ENCODE measurements at places on chromosomes 11 and 22.
A peak's percentile ranks its signal among the peaks of the same experiment; 100 is the strongest.

- DNase-seq: peak; percentile 31
These were observed 181.0 kb downstream of the TENM4 start for GRCh38 chr11:79259800-79260199.

- DNase-seq: peak; percentile 76
These were observed 494.6 kb upstream of the LRRC4C start for GRCh38 chr11:41954034-41954433.

- DNase-seq: peak; percentile 92
These were observed 12.3 kb upstream of the TSKU start for GRCh38 chr11:76770642-76771445.

DNA sequence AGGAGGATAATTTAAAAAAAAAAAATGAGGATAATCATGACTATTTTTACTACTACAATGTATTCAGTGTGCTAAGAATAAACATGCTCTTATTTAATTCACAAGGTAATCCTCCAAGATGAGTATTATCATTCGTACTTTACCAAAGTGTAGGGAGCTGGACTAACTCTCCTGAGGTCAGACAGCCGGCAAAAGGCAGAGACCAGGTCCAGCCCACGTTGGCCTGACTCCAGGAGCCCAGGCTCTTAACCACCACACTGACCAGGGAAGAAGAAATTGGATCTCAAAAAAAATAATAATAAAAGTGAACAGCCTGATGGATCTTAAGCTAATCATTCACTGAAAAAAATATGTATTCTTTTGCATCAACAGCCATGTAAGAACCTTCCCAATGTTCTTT is 25.2 kb downstream of the PLAAT3 start:
- DNase-seq: no peak

DNA sequence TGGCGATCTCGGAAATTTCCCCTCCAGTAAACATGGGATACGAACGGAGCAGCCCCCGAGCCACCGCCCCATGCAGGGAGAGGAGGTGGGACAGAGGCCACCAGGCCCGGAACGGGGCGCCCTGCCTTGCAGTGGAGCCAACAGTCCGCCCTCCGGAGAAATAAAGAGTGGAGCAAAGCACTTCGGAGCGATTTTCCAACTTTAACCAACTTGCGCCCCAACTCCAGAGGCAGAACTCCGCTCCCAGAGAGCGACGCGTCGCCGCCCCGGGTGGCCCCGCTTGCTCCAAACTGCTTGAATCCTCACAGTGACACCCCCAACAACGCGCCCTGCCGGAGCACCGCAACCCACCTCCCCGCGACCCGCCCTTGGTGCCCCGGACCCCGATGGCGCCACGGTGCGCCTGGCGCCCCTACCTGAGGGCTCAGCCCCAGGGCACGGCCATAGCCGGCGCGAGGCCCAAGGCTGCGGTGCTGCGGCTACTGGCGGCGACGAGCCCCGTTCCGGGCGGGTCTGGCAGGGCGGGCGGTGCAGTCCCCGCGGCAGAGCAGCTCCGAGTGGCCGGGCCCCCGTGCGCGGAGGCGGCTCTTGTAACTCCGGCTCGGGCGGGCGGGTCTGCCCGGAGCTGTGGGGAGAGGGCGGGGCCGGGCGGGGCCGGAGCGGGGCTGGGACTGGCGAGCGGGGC is at the start of gene AHNAK:
Gene AHNAK, minus strand, starts transcription at position 563 of the 685 bp plus-strand sequence. CDS start 10,708 bp downstream, outside the sequence.
- peak; percentile 75 for DNase-seq

GRCh38 chr11:66546966-66547661 is 411 bp downstream of the ACTN3 start:
- DNase-seq: no peak

GRCh38 chr11:131951121-131951520 is 580.7 kb downstream of the NTM start:
- no peak for DNase-seq

DNA sequence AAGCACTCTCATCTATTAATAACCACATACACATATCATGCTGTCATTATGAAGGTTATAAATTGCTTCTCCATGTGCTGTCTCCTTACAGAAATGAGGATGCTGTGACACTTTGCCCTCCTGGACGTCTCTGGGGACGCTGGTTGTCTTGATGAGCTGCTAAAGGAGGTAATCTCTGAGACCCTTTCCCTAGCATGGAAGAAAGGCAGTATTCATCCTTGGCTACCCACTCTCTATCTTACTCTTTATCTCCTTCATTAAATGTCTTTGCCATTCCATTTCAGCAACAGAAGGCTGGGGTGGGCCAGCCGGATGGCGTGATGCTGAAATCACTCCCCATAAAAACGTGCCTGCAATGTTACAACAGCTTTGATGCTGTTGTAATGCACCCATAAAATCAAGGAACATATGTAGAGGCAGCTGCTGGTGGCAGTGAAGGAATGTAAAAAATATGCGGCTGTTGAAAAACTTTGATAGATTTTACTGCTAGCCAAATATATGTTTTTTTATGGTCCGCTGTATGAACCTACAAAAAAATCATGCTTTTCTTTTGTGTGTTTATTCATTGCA is 715.1 kb upstream of the API5 start:
- DNase-seq: no peak

GRCh38 chr11:103618528-103618927 is 417.9 kb upstream of the DDI1 start:
- DNase-seq: no peak

DNA sequence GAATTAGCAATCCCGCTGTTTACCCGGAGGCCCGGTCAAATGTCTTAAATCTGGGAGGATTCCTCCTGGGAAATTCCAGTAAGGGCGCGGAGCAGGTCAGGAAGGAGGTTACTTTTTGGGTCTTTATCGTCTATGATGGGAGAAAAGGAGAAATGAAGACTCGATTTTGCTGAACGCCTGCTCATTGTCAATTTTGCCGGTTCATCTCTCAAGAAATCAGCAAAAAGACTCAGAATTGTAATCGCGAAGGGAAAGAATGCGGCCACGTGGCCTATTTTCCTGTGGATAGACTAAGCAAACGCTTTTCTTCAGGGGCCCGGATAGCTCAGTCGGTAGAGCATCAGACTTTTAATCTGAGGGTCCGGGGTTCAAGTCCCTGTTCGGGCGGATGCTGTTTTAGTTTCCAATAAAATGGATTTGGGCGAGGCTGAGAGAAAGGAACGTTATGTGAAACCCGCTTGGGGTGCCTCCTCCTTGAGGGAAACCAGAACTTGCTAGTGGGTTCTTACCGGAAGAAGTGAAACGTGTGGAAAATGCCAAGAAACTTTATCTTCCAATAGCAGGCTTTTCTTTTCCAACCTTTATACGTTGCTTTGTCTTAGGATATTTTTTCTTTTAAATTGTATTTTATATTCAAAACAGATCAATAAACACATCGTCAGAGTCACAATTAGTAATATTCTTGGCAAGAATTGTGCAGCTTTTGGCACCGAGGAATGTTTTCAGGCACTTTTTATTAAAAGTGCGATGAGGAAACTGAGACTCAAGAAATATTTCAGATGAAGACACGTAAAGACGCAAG is 45.0 kb downstream of the OR4D9 start:
- DNase-seq: peak; percentile 92

- DNase-seq: no peak
These were observed 549.3 kb upstream of the CCDC90B start for GRCh38 chr11:83835423-83835822.

GRCh38 chr11:11533057-11533456 is 88.7 kb downstream of the GALNT18 start:
- no peak for DNase-seq

DNA sequence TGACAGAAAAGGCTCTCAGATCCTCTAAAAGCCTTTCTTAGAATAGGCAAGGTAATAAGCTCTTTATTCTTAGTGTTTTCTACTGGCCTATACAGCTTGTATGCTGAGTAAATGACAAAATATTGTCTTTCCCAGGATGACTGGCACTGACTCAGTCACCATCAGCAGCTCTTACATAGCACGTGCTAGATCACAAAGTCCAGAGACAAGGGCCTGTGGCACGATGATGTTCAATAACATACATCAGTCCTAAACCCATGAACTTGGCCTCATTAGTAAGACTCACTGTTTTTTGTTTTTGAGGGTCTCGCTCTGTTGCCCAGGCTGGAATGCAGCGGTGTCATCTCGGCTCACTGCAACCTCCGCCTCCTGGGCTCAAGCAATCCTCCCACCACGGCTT is 42.7 kb downstream of the CELF1 start:
- DNase-seq: peak; percentile 46

- DNase-seq: peak; percentile 95
These were observed 593.7 kb downstream of the METTL15 start for GRCh38 chr11:28701760-28702449.

DNA sequence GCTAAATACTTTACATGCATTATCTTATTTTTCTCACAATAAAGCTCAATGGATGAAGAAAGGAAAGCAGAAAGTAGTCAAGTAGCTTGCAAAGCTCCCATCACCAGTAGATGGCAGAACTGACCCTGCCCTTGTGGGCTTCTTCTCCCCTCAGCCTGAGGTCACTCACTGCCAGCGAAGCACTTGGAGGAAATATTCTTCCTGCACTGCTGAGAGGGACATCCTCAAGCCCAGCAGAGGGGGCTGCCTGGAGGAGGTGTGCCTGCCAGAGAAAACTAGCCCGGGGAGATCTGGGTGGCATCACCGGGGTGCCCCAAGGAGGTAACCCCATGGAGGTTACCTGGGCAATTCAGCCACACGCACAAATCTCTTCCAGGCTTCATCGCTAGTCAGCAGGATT is 6.6 kb downstream of the APOL4 start:
- peak; percentile 65 for DNase-seq

DNA sequence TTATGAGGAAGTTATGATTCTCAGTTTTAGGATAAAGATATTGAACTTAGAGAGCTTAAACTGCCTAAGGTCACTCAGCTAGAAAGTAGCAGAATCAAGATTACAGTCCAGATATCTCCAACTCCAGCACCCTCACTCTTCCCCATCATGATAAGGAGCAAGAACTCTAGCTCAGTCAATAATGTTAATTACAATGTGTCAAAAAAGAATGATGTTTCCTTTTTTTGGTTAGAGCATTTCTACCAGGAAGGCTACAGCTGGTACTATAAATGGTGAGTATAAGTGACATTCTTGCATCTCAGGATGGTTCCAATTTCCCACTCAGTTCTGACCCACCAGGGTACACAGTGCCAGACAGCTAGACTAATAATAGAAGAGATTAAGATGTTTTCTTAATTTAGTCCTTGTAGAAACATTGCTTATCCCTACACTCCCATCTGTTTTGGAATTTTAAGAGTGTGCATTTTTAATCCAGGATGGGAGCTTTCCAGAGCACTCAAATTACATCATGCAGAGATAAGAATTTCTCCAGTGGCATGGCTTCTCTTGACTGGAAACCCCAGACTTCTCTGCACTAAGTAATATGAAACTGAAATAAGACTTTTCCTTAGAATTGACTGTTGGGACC is 21.6 kb upstream of the BBOX1 start:
- DNase-seq: no peak

DNA sequence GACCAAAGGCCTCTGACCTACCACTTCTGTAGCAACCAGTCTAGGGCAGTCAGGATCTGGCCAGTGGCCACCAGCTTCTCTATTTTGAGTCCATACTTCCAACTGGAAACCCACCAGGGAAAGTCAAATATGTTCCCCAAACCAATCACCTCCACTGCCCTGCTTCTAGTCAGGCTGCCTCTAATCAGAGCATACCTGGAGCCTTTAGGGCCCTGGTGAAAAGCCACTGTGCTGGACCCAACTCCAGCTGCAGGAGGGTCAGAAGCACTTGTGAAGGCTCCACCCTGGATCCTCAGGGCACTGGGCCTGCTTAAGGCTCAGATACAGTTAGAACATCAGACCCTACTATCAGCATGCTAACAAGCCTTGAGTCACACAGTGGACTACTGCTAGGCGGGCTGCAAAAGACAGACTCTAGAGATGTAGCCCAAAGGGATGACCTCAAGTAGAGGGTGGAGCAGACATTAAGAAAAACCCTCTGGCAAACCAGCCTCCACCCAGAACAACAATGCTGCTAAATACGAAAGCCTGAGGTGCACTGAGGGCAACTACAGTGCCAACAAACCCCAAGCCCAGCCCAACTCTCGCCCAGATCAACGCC is 69.2 kb downstream of the DGCR2 start:
- DNase-seq: no peak

Measured in PC-3 (cell line).